ENCODE measurements at places on chromosomes 4 and X.

- peak; percentile 24 for DNase-seq
Observed at GRCh38 chrX:72268597-72269365, 8.3 kb downstream of the RPS4X start.

DNA sequence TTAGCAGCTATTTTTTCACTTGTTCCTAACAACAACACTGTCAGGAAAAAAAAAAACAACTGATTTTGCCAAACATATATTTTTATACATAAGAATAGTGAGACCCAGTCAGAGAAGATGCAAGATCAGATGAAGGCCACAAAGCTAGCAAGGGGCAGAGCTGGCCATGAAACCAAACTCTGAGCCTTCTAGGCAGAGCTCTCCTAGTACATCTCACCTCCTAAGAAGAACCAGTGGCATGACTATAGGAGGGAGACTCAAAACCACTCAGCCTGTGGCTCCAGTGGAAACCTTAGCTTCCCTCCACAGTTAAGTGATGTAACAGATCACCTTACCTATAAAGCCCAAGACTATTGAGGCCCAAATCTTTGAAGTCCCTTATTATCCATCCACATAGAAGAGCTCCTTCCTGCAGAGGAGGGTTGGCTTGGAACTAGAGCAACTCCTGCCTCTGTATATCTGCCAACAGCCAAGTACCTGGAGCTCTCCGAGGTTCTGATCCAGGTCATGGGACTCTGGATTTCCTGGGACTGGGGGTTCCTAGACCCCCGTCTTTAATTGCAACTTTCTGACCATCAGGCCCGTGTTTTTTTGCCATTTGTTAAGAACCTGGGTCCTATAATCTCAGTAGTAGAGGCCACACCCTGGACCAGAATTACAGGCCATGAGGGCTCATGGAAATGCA lies 136.5 kb downstream of the SH3KBP1 start:
- no peak for DNase-seq

DNA sequence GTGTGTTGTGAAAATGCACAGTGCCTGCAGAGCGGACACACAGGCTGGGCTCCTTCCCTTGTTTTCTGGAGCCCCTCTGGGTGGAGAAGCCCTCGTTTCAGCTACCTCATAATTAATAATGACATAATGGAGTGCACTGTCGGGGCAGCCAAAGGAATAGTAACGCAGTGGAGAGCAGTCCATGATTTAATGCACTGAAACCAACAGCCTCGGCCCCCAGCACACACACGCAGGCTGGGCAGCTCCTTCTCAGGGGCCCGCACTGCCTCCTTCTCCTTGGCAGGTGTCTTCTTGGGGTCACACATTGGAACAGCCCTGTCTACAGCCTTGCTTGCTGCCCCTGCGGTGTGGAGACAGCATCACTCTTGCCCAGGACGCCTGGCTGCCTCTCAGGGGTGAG lies 89.2 kb downstream of the DCTD start:
- no peak for DNase-seq

GRCh38 chrX:120015145-120016067 lies 62.1 kb downstream of the RHOXF2B start:
- DNase-seq = no peak

GRCh38 chr4:108149588-108150380 lies 18.9 kb downstream of the LEF1 start:
- DNase-seq = peak; percentile 75

GRCh38 chr4:175034986-175035705 lies 117.0 kb downstream of the ADAM29 start:
- no peak for DNase-seq

- no peak for DNase-seq
Observed at GRCh38 chrX:153804621-153805020, 10.2 kb downstream of the SSR4 start.

DNA sequence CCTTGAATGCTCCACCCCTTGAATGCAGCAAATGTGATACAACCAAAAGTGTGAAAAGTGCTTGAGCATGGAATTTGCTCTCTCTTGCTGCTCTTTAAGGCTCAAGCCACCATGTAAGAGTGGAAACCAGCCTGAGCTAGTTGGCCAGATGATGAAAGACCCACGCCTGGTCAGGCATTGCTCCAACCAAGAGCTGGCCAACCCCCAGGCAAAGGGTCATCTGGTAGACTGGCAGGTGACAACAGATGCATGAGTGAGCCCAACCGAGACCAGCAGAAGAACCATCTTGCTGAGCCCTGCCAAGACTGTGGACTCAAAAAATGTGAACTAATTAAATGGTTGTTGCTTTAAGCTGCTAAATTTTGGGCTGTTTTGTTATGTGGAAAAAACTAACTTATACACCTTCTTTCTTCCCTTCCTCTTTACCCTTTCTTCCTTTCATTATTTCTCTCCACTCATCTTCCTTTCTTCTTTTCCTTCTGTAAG lies 32.7 kb downstream of the ADGRG2 start:
- DNase-seq = no peak

DNA sequence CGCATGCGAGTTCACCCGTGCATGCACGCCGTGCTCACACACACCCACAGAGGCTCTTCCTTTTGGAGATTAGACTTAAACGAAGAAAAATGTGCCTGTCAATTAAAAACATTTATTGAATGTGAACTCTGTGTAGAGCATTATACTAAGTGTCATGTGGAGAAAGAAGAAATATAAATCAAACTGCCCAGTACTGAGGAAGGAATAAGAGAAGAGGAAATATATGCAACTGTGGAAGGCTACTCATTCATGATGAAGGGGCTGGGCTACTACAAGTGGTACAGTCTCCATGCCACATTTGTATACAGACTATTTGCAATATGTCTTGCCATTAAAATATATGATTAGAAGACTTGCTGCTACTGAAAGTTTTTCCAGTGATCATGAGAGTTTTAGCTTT lies 714.7 kb downstream of the DMD start:
- DNase-seq = no peak

DNA sequence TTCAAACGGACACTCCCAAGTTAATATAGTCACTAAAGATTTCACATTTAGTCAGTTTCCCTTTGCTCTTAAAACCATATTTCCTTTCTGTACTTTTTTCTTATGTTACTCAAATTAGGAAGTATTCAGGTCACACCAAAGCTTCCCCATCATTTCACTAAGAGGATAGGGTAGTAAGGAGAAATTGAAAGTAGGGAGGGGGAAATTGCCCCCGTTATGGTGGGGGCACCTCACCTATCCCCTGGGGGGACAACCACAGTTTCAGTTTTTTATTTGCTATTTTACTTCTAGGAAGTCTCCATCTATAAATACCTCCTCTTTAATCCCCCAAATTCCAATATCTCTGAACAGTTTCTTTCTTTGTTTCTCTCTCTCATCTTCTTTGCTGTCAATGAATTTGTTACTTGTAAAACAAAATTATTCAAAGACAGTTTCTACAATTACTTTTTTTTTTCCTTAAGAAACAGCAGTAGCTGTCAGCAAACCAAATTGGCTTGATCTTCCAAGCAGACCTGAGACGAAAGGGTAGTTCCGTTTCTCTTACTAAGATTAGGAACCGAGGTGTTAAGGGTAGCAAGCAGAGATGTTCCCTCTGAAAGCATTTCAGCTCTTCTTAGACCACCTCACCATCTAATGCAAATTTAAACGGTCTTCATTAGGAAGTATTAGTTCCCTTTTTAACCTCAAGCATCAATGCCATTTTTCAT lies 160.2 kb upstream of the KLF3 start:
- no peak for DNase-seq

DNA sequence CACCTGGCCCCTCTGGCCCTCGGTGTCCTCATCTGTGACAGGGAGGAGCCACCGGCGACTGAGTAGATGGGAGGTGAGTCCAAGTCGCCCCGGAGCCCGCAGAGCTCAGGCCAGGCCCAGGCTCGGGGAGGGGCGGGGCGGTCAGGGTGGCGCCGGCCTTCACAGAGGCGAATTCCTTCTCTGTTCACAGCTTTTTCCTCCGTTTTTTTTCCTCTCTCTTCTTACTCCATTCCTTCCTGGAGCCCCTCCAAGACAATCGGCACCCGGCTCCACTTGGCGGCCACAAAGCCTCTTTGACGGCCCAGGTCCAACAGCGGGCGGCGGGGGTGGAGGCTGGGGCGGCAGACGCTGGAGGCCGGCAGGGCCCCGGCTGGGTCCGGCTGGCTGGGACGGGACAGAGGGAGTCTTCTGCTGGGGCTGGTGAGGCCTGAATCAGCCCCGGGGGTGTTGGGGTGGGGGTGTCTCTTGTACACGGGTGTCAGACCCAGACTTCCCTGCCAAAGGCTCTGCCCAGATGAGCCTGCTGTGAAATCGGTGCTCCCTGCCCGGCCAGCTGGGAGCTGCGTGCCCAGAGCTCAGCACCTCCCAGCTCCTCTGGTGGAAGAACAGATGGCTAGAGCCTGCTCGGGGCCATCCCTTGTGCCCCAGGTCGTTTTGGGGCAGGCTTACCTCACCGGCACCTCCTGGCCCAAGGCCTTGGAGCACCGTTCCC lies 22.6 kb downstream of the FGFRL1 start:
- no peak for DNase-seq

DNA sequence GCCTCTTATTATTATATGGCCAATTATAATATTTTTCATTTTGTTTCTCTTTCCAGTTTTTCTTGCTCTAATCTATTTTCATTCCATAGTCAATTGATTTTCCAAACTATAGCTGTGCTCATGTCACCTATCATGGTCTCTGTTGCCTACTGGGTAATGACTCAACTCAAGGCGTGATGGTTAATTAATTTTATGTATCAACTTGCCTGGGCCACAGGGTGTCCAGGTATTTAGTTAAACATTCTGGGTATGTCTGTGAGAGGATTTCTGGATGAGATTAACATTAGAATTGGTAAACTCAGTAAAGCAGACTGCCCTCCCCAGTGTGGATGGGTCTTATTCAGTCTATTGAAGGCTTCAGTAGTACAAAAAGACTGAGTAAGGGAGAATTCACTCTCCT lies 9.9 kb downstream of the FHIP1A start:
- DNase-seq = no peak

DNA sequence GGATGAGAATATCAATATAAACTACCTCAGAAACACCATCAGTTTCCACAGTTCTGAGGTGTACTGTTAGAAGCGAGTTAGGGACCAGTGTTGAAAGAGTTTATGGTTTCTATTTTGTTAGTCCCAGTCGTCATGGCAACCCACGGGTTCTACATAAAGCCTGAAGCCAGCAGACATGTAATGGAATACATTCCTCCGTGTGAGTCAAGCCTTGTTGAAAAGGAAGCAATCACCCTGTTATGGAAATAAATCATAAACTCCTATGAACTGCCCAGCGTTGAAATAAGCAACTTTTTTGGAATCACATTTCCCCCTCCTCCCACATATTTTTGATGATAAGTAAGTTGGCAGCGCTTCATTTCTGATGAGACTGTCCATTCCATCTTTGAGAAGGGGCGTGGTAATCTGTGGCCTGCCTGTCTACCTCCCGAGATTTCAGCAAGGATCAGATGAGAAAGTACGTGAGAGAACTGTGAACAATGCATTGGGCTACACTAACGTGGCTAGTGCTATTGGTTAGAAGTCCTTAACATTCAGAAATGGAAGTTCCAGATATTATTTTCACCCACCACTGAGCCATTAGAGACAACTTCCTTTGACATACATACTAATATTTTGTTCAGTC lies 40.4 kb upstream of the PDHA1 start:
- peak; percentile 67 for DNase-seq

DNA sequence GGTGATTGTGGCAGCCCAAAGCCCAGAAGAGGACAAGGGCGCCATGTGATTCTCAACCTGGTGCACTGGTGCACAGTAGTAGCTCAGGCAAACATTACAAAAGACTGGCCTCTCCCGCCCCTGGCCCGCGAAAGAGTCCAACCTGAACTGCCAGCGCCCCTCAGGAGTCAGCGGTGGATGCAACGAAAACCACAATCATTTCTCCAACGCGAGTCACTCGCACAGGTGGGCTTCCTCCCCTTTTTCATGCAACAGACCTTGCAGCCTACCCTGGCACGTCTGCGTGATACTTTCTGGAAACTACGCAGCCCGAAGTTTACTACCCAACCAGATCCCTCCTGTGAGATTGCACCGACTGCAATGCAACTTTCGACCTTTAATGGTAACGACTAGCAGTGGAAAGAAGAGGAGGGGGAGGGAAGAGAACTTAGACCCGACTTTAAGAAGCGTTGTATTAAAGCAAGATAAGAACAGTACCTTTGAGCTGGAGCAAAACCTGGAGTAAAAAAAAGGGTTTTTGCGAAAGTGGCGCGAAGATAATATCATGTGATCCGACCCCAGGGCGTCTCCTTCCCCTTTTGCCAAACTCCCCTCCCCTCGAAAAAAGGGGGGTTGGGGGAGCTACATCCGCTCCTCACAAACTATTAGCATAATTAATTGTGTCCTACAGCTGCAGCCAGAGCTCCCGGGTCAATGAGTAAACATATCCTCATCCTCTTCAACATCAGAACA lies 63.3 kb upstream of the CCDC160 start:
- no peak for DNase-seq

DNA sequence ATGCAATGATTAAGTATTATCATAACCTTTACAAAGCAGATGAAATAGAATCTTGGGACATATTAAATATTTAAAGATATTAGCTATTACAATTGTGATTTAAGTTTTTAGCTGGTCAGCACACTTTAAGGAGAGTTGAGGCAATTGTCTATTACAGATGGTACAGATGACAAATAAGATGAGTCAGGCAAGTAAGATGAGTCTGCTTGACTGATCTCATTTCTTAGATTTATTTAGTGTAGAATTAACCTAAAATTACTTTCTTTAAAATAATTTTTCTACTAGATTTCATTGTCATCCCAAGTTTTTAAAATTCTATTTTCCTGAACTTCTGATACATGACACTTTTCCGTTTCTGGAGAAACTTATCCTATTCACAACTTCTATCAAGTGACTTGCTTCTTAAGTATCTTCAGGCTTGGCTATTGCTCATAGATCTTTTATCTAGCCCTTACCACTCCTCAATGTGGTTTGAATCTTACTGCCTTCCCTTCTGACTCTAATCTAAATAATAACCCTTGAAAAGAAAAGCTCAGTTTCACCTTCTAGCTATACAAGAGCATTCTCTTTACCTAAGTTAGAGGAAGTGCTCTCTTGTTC lies 32.9 kb downstream of the CXCL1 start:
- no peak for DNase-seq
